CD4-positive, alpha-beta T cell treated with Interleukin-15 for 1 hour (primary cell): ENCODE measurements at places on chromosomes 4 and X.
A peak's percentile ranks its signal among the peaks of the same experiment; 100 is the strongest.

- no peak for DNase-seq
Observed at GRCh38 chr4:19134685-19135084, 1113.1 kb upstream of the LCORL start.

DNA sequence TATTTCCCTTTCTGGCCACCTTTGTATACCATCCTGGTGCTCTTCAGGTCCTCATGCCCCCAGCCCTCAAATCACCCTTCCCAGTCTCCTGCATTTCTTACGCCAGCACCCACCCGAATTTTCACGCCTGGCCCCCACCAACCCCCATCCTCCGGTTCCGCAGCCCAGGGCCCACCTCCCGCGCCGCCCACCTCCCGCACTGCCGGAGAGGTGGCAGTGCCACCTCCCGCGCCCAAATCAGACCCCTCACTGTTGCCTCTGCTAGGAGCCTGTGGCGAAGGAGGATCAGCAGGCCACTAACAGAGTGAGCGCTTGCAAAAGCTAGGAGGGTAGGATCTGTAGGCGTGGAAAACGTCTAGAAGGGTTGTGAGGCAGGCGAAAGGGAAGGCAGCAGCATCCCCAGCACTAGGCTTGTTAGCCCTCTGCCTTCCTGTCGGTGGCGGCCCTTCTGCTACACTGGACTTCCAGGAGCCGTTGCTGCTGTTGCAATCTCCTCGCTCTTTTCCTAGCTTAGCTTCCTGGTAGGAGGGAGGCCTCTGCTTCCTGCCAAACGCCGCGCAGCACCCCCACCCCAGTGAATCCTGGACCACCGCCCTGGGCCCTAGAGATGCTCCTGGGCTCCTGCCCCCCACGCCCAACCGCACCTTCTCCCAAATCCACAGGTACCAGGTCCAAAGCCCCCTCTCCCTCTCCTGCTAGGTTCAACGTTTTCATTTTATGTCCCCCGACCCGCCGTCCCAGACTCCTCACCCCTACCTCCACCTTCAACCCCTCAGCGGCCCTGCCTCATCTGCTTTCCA, 51.0 kb downstream of the SPIN2B start:
- DNase-seq, result no peak

DNA sequence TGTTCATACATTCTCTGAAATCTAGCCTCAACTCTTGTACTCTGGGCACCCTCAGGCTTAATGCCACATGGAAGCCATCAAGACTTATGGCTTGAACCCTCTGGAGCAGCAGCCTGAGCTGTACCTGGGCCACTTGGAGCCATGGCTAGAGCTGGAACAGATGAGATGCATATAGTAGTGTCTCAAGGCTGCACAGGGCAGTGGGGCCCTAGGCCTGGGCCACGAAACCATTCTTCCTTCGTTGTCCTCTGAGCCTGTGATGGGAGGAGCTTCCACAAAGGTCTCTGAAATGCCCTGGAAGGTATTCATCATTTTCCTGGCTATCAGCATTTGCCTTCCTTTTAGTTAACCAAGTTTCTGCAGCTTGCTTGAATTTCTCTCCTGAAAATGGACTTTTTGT, 1427.2 kb upstream of the PCDH10 start:
- DNase-seq, result no peak

- DNase-seq, result peak; percentile 96
Observed at GRCh38 chr4:38663801-38664705, at the start of gene KLF3. KLF3 (plus strand) TSS chr4:38664199; CDS start chr4:38680626, 16,427 bp downstream.

DNA sequence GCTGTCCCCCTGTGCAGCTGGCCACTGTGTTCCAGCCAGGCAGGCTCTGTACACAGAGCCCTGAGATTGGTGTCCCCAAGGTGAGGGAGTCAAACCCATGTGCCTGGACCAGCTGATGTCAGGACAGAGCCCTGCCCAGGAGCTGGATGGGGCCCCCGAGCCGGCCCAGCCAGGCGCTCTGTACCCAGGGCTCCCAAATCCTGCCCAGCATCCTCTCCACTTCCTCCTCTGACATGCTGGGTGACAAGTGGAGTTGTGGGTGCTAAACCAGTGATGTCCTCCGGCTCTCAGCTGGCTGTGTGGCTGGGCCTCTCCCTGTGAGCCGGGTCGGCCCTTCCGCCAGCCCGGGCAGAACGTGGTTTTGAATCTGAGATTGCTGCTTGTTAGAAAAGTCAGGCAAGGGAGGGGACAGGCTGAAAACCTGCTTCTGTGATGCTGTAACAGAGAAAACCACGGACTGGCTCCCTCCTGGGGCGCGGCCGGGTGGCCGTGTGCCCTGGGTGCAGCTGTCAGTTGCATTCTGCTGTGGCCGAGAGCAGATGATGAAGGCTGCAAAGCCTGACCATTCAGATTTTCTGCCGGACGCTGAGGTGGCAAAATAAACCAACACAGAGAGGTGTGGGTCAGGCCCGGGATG, 7.9 kb upstream of the CPLX1 start:
- DNase-seq, result no peak

GRCh38 chr4:40719008-40719623, 30.6 kb upstream of the NSUN7 start:
- peak; percentile 24 for DNase-seq

DNA sequence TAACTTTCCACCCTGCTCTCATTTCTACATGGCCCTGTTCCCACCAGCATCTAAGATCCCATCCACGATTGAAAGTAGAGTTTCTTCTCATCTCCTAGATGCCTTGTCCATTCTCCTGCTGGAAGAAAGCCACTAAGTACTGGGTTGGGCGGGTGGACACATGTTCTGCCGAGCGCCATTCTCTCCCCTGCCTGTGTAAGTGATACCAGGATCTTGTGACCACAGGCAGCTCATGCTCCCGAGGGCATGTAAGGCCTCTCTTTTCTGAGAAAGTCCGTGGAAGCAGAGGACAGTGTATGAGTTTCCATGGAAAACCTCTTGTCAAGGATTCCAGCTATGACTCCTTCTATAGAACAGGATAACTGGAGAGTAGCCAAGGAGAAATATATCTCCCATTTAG, 3.3 kb upstream of the SLC25A4 start:
- DNase-seq, result no peak

DNA sequence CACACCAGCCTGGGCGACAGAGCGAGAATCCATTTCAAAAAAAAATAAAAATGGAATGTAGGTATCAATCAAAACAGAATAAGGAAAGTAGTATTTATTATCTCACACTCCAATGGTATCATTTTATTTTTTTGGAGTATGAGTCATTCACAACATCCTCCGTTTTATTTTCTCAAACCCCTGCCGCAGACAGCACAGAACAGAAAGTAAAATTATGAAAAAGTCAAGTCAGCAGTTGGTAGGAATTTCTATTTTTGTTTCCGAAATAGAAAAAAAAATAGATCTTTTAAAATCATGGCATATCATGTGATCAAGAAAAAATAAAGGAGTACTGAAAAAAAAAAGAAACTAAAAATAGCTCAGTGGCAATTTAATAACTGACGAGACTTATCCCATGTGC, 490.7 kb upstream of the TENM3 start:
- no peak for DNase-seq

GRCh38 chrX:149540131-149540620, 636 bp upstream of the EOLA1 start:
- DNase-seq, result peak; percentile 93

DNA sequence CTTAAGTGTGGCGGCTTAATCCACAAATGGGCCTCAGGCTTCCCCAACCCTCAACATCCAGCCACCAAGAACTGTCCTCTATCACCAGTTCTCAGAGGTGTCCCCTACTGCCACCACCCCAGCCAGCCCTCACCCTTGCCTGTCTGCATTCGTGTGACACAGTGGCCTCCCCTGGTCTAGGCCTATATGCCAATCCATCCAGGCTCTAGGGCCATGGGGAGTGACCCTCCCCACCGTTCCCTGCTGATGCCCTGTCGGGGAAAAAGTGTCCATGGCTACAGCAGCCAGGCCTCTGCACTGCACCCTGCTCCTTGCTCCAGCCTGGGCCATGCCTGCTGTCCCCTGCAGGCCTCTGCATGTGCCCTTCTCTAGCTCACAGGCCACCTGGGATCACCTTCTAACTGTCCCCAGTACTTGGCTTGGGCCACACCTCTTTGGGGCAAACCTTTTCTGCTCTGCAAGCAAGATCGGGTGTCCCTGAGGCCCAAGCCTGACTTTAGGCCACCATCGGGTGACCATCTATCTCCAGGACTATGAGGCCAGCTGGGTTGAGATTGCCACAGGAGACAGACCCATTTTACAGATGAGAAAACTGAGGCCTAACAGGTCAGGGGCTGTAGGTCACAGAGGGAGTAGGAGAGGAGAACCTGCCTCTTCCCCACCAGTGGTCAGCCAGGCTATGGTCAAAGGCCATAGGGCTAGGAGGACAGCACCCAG, 75.8 kb downstream of the JAKMIP1 start:
- no peak for DNase-seq

DNA sequence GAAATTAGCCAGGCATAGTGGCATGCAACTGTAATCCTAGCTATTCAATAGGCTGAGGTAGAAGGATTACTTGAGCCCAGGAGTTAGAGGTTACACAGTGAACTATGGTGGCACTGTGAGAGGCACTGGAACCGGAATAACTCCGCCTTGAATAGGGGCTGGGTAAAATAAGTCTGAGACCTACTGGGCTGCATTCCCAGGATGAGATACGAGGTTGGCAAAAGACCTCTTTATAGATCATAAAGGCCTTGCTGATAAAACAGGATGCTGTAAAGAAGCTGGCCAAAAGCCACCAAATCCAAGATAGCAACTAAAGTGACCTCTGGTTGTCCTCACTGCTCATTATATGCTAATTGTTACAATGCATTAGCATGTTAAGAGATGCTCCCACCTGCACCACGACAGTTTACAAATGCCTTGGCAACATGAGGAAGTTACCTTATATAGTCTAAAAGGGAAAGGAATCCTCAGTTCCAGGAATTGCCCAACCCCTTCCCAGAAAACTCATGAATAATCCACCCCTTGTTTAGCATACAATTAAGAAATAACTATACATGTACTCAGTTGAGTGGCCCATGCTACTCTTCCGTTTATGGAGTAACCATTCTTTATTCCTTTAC, 88.6 kb downstream of the CENPC start:
- DNase-seq, result no peak

DNA sequence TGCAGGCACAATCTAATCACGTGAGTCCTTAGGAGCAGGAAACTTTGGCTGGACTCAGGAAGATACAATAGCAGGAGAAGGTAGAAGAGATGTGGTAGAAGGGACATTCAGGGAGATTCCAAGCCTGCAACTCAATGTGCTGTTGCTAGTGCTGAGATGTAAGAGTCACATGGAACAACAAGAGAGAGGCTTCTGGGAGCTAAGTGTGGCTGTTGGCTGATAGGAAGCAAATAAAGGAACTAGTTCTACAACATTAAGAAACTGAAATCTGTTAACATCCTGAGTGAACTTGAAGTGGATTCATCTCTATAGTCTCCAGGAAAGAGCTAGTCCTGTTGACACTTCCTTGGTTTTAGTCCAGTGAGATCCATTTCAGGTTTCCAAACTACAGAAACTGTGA, 1207.4 kb downstream of the ADGRL3 start:
- DNase-seq, result no peak

- no peak for DNase-seq
Observed at GRCh38 chr4:23930750-23931488, 41.1 kb upstream of the PPARGC1A start.

- no peak for DNase-seq
Observed at GRCh38 chrX:24990535-24990934, 25.2 kb downstream of the ARX start.

GRCh38 chrX:109749207-109749606, 16.1 kb upstream of the ACSL4 start:
- no peak for DNase-seq

DNA sequence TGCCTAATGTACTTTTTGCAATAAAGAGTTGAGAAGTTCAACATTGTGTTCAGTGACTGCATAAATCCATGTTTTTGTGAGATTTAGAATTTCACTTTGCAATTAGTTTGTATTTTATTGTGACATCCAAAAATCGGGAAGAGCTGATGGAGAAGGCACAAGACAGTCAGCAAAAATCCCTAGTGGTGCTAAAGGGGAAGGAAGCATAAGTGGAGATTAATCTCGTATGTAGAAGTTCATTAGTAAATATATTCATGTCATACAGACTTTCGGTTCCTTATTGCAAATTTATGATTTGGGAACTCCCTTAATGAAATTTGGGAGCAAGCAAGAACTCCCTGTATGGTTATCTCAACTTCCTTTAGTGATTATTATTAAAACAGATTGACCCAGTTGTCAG, 57.8 kb upstream of the SLC39A8 start:
- DNase-seq, result no peak

GRCh38 chr4:125693228-125693627, 378.5 kb downstream of the FAT4 start:
- no peak for DNase-seq

- DNase-seq, result no peak
Observed at GRCh38 chr4:151110236-151110635, 10.8 kb downstream of the RPS3A start.

- no peak for DNase-seq
Observed at GRCh38 chrX:27660878-27661277, 70.7 kb downstream of the DCAF8L2 start.

- DNase-seq, result no peak
Observed at GRCh38 chr4:21544955-21545354, 403.6 kb downstream of the KCNIP4 start.

GRCh38 chr4:149409146-149409545, 406.5 kb downstream of the IQCM start:
- no peak for DNase-seq

- DNase-seq, result no peak
Observed at GRCh38 chr4:2958446-2958845, 4.8 kb downstream of the NOP14 start.

GRCh38 chr4:101850698-101851097, 60.2 kb downstream of the BANK1 start:
- no peak for DNase-seq

DNA sequence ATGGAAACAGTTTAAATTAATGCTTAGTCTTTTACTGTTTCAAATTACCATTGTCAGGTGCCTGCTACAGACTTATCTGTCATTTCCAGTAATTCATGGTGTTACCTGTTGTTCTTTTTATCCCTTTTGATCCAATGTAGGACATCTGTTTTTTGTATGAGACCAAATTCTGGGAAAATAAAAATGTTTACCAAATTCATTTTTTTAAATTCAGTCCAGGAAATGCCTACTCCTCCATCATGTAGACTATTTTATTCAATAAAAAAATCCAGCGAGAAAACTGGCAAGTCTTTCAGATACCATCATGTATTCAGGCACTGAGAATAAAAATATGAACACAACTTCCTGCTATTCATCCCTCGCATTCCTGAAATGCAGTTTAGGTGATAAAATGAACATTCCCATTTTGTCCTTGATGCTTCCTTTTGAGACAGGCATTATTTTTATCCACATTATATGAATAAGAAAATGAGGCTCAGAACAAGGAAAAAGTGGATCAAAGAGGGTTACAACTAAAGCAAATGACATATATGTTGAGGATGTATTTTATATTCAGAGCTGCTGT, 584.2 kb downstream of the SPRY1 start:
- no peak for DNase-seq

DNA sequence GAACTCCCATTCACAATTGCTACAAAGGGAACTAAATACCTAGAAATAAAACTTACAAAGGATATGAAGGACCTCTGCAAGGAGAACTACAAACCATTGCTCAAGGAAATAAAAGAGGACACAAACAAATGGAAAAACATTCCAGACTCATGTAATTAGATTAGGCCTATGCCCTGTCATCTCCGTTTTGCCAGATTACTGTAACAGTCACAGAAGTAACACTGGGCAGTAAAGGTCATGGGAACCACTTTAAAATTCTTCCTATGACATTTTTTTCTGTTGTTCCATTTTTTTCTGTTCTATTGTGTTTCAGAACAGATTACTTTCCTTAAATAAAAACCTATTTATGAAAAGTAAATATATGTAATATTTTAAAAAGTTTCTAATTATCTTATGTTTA, 199.4 kb upstream of the CENPE start:
- no peak for DNase-seq
